Endothelial cell of umbilical vein (primary cell): ENCODE measurements at places on chromosomes 4 and X.

DNA sequence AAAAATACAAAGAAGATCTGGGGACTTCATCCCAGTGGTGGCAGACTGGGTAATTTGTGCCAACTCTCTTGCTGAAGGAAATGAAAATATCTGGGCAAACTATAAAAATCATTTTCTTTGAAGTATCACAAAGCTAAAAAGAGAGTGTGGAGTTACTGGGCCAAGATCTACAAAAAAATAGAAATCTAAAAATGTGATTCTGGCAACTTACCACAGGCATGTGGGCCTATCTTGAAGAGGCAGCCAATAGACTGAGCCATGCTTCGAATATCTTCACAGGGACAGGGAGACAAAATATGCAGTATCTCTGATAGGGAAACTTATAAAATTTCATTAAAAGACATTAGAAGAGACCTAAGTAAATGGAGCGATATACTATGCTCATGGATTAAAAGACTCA is 168.8 kb downstream of the RCHY1 start:
- no peak for DNase-seq

DNA sequence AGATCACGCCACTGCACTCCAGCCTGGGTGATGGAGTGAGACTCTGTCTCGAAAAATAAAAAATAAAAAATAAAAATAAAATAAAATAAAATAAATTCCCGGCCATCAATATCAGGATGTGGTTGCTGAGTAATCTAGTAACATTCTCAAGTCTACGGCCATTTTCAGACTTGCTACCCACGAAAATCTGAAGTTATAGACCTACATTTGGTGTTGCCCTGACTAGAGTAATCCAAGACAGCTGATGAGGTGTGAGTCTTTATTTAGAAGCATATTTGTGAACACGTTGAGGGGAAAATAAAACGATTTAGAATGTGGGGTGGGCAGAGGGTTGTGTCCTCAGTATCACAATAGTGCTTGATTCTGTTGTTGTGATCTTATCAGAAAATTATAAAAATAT is 130.2 kb upstream of the MID1 start:
- DNase-seq = no peak

DNA sequence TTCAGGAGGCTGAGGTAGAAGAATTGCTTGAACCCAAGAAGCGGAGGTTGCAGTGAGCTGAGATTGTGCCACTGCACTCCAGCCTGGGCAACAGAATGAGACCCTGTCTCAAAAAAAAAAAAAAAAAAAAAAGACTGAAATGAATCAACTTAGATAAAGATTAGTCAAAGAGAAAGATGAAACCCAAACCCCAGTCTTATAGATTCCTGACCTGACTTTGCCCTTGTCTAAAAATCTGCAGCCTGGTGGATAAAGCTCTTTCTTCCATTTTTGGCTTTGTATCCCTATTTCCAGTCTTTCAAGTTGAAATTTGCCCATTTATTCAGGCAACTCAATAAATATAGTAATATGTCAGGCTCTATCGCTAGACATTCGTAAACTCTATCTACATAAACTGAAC is 39.3 kb upstream of the SPINK2 start:
- DNase-seq = no peak

DNA sequence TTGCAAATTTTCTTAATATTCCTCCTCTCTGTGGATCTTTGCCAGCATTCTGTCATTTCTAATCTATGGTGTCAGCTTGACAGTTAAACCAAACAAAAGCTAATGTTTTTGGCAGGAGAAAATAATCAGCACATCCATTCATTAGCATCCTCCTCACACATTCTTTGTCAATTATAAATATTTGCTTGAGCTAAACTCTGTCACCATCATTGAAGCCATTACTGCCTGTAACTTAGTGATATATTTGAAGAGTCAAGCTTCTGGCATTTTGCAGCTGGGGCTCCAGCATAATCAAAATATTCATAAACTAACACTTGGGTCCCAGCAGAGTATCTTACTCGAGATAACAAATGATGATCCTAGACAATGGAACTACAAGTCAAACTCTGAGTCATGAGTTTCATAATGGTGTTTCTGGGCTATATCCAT is 126.1 kb downstream of the EIF4E start:
- peak; percentile 12 for DNase-seq

- no peak for DNase-seq
Observed at GRCh38 chr4:6909970-6910339, 329 bp downstream of the TBC1D14 start.

DNA sequence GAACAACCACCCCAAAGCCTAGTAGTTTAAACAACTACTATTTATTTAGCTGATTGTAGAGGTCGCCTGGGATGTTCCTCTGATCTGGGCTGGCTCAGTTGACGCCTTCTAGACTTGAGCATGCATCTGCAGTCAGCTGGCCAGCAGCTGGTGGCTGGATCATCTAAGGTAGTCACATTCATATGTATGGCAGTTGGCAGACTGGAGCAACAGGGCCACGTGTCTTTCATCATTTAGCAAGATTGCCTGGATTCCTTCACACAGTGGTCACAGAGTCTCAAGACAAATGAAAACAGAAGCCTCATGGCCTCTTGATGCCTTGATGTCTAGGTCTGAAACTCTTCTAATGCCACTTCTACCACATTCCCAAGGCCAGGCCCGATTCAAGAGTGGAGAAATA is 220.6 kb upstream of the S100G start:
- DNase-seq = no peak

DNA sequence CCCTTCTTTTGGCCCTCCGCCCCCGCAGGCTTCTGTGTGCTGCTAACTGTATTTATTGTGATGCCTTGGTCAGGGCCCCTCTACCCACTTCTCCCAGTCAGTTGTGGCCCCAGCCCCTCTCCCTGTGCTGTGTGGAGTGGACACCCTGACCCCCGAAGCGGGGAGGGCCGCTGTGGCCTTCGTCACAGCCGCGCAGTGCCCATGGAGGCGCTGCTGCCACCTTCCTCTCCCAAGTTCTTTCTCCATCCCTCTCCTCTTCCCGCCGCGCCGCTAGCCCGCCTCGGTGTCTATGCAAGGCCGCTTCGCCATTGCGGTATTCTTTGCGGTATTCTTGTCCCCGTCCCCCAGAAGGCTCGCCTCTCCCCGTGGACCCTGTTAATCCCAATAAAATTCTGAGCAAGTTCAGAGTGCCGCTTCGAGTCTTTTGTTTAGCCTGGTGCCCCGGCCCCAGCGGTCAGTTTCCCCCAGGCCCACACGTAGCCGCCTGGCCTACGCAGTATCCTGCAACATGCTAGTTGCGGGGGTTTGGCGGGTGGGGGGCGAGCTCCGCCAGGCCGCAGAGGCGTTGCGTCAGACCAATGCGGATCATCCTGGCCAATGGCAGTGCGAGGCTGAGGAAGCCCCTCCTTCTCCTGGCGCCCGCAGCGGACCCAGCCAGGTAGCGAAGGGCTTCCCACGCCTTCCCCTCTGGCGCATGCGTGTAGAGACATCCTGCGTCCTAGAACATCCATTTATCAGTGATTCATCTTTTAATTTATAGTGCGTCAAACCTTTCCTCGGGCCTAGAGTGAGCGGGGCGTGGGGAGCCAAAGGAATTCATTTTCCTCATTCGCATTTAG is 5.6 kb upstream of the KANTR start:
- peak; percentile 84 for DNase-seq

DNA sequence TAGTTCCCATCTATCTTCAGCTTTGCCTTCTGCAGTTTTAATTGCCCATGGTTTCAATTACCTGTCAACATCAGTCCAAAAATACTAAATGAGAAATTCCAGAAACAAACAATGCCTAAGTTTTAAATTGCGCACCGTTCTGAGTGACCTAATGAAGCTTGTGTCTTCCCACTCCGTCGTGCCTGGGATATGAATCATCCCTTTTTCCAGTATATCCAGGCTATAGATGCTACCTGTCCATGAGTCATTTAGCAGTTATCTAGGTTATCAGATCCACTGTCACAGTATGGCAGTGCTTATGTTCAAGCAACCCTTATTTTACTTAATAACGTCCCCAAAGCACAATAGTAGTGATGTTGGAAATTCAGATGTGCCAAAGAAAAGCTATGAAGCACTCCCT is 363.6 kb upstream of the FAM241A start:
- no peak for DNase-seq

DNA sequence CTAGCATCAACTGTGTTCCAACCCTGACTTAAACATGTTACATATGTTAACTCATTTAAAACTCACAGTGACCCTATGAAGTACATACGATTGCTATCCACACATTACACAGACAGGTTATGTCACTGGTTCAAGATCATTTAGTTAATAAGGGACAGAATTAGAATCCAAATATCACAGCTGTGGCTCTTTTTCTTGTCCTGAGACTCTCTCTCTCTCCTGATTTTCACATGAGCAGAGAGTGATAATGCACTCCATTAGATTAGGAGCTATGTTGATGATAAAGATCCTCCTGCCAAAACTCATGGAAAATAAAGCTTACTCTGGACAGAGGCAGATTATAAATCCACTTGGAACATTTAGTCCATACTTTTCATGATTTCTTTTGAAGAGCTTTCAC is 408.3 kb downstream of the PPARGC1A start:
- no peak for DNase-seq

DNA sequence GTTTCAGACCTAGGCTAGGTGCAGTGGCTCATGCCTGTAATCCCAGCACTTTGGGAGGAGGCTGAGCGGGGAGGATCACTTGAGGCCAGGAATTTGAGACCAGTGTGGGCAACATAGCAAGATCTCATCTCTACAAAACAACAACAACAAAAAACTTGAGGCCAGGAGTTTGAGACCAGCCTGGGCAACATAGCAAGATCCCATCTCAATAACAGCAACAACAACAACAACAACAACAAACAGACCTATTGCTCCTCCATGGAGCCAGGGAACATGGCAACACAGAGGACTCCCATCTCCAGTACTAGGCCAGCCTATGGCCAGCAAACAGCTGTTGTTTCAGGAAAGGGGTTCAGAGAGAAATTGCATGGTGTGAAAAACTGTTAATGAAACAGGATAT is 43.4 kb downstream of the SLC16A2 start:
- DNase-seq = no peak

- DNase-seq = peak; percentile 36
Observed at GRCh38 chr4:183300070-183300469, 20.0 kb downstream of the CLDN22 start.

GRCh38 chr4:119059221-119059620 is 76.4 kb upstream of the MYOZ2 start:
- DNase-seq = no peak

- no peak for DNase-seq
Observed at GRCh38 chr4:8308144-8308543, 38.6 kb downstream of the HTRA3 start.

GRCh38 chr4:44740201-44740600 is 13.8 kb upstream of the GNPDA2 start:
- DNase-seq = no peak

DNA sequence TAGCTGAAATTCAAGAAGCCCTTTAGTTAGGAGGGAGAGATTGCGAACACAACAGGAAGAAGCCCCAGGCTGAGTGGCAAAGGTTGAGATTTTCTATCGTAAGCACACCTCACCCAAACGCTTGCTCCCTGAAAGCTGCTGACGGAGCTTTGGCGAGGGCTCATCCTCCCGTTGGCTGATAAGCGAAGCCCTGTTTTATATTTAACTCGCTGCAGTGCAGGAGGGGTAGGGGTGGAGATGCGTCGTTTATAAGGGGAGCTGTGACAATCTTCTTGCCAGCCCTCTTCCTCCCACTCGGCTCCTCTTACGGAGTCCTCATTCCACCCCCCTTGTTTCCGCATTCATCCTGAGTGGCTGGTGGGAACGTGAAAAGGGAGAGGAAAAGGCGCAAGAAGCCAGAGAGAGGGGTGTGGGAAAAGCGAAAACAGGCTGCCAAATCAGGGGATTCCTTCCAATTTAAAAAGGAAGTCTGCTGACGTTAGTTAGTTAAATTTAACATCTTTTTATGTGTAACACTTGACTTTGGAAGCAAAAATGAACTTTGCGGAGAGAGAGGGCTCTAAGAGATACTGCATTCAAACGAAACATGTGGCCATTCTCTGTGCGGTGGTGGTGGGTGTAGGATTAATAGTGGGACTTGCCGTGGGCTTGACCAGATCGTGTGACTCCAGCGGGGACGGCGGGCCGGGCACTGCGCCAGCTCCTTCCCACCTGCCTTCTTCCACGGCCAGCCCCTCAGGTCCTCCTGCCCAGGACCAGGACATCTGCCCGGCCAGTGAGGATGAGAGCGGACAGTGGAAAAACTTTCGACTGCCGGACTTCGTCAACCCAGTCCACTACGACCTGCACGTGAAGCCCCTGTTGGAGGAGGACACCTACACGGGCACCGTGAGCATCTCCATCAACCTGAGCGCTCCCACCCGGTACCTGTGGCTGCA is at the start of gene ENPEP:
TSS of gene ENPEP (plus strand) at position 275 of the 938 bp plus-strand sequence. CDS start at position 535, 260 bp downstream.
- no peak for DNase-seq

DNA sequence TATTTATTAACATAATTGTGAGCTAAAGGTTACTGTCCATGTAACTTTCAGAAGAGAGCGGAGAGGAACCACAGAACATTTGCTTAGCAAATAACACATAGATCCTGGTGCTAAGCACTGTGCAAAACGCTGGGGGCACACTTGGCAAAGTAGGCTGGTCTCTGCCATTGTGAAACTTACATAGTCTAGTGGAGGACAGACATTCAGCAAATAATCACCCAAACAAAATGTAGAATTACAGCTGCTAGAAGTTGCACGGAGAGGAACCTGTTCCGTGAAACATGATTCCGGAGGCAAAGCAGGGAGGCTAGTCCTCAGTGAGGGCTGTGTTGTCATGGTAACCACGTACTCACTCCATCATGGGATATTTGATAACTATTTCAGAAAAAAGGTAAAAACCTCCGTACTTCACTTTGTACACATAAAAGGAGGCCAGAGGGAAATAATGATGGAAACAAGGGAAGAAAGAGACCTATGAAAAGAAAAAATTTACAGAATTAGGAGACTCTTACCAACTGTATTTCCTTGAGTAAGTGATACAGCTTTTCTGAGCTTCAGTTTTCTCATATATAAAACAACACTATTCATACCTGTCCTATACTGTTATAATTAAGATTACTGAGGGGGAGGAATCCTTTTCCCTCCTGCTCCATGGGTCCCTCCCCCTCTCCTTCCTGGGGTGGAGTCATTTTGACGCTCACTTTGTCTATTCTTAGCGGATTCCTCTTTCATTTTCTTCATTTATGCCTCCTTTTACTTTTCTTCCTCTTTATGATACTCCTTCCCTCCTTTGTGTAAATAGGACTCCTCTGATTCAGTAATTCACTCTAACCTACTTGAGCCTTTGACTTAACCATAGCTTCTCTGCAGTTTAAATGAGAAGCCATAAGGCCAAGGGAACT is 825 bp upstream of the RASGEF1B start:
- DNase-seq = no peak

DNA sequence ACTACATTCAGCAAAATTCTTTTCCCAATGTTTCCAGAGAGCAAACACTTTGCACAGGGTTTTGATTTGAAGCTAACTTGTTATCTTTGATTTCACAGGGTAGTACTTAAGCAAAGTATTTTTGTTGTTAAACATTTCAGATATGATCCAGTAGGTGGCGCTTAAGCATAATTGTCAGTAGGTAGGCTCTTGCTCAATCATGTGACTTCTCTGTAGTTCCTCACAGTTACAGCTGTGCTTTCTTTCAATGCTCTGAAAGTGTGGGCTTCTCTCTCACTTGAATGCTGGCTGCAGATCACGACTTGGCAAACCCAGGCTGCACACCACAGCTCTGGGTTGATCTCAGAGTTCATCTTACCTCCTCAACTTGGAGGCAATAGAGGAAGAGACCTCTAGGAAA is 1016.5 kb downstream of the SH3BGRL start:
- no peak for DNase-seq
